Esophagus squamous epithelium (tissue), 5 donors: ENCODE measurements at places on chromosomes 2 and 18. TPM values are rescaled to one million over a fixed set of nuclear protein-coding genes. Genes with fewer than 3 reads are reported as not detected.

GRCh38 chr18:69209761-69210160 is 190.9 kb upstream of the DOK6 start:
- DNase-seq = no peak

- no peak for DNase-seq
Measured at GRCh38 chr18:35443434-35443833, 54.3 kb downstream of the INO80C start.

- DNase-seq = no peak
Measured at GRCh38 chr2:145800151-145801091, 1280.5 kb upstream of the ZEB2 start.

GRCh38 chr2:99184811-99185210 is 3.8 kb downstream of the MRPL30 start:
- no peak for DNase-seq

DNA sequence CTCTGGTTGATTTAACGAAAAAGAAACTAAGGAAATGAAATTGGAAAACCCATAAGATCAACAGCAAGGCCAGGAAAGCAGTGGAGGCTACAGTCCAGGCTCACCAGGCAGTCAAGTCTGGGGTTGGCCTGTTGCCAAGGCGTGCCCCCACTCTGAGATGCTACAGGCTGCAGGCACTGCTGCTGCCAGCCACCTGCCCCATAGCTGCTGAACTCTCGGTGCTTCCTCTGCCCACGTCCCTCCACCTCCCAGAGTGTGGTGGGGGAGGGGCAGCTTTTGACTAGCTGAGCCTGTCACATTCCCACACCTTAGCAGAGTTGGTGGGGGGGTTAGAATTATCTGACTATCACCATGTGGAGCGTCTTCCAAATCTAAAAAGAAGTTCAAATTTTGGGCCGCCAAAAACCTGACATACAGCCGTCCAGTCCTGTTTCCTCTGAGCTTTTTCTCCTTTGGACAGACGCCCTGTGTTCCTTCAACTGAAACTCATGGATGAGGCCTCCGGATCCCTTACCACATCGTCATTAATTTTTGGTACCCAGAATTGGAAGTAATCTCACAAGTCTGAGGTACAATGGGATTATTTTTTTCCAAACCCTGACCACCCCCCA is 3.9 kb upstream of the SH3RF3 start:
- DNase-seq = no peak

BMP10 gene
- not detected for total RNA-seq

APCDD1 gene
- total RNA-seq = 16.5 TPM

GRCh38 chr2:148813603-148814065 is 61.4 kb upstream of the KIF5C start:
- DNase-seq = no peak

GRCh38 chr18:4016391-4017049 is 438.6 kb downstream of the DLGAP1 start:
- DNase-seq = no peak

ADD2 gene
- 0.76 TPM for total RNA-seq
